ENCODE measurements at places on chromosomes 7 and 10. TPM values are rescaled to one million over a fixed set of nuclear protein-coding genes. Genes with fewer than 3 reads are reported as not detected.

PDSS1 gene
- 8.5 TPM for total RNA-seq

PRSS58 gene
- not detected for total RNA-seq

EPO gene
- not detected for total RNA-seq

ZNF746 gene
- 41.4 TPM for total RNA-seq

RAMP3 gene
- not detected for total RNA-seq

ST8SIA6 gene
- total RNA-seq = not detected

ZNF212 gene
- 11.6 TPM for total RNA-seq

FANK1 gene
- total RNA-seq = 6.8 TPM

GNG11 gene
- total RNA-seq = 43.8 TPM

GLCCI1 gene
- 1.1 TPM for total RNA-seq

LRRC17 gene
- not detected for total RNA-seq

ASIC3 gene
- 1.6 TPM for total RNA-seq

NCF1 gene
- total RNA-seq = not detected

CUBN gene
- 0.34 TPM for total RNA-seq

ZNF789 gene
- total RNA-seq = 8.7 TPM

HTR7 gene
- not detected for total RNA-seq

SH2D4B gene
- total RNA-seq = not detected

IFIT1 gene
- 26.9 TPM for total RNA-seq

ZNF862 gene
- 13.8 TPM for total RNA-seq

CLEC2L gene
- not detected for total RNA-seq

NPM3 gene
- 73.2 TPM for total RNA-seq

HEPACAM2 gene
- total RNA-seq = not detected

NRAP gene
- not detected for total RNA-seq

GPER1 gene
- 2.5 TPM for total RNA-seq

PNLIPRP2 gene
- total RNA-seq = not detected

ADCY1 gene
- total RNA-seq = not detected

GIMAP8 gene
- total RNA-seq = not detected

NEURL1 gene
- total RNA-seq = not detected

SLC26A5 gene
- not detected for total RNA-seq

MMD2 gene
- not detected for total RNA-seq

GIMAP2 gene
- not detected for total RNA-seq

RTKN2 gene
- total RNA-seq = 4.9 TPM

FKBP14 gene
- total RNA-seq = 2.9 TPM

Data from Caki2 (cell line).